Right renal cortex interstitium (tissue), 3 donors: ENCODE measurements at places on chromosomes 6 and 20. TPM values are rescaled to one million over a fixed set of nuclear protein-coding genes. Genes with fewer than 3 reads are reported as not detected.

Gene UBE2J1
- 56.2 TPM for polyA plus RNA-seq

DNA sequence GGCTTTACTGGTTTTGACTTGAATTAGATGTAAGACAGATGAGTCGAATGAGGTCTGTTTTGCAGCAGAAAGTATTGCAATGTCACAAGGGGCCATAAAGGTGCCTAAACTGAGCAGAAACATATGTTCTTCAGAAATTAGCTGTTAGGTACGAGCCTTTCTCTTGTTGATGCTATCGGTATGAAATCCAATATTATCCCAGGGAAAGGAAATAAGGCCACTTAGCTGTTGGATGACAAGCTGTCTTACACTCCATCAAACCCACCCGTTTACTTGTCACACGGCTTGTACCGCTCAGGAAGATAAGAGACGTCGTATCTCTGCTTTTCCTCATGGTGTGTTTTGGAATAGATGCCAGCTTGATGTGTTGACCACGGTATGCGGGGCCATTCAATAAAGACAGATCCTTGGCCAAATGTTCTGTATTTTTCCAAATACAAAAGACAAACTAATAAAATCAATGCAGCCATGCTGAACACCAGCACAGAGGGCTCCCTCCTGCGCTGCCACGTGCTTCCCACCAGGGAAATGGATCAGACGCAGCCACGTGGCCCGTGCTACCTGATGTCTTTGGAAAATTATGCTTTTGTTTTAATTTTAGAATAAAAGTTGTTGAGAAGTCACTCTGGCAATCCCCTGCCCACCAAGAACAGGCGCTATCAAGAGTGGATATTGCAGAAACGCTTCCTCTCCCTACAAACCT is 255.9 kb upstream of the SULF2 start:
- DNase-seq: no peak

Gene TUBB1
- polyA plus RNA-seq: 3.0 TPM

GRCh38 chr6:28589234-28589956 is 63.7 kb downstream of the GPX5 start:
- DNase-seq: peak; percentile 84

Gene HLA-DQB1
- polyA plus RNA-seq: 4.3 TPM

- no peak for DNase-seq
Observed at GRCh38 chr6:152696522-152696921, 1.2 kb upstream of the MYCT1 start.

Gene C20orf204
- 0.40 TPM for polyA plus RNA-seq

Gene GZF1
- 17.4 TPM for polyA plus RNA-seq

- DNase-seq: no peak
Observed at GRCh38 chr6:42177514-42178364, 4.6 kb downstream of the GUCA1A start.

- DNase-seq: no peak
Observed at GRCh38 chr6:111970426-111970825, 83.5 kb upstream of the CCN6 start.

GRCh38 chr6:159082039-159082815 is 37.4 kb upstream of the TAGAP start:
- DNase-seq: no peak

Gene MAK
- polyA plus RNA-seq: 1.2 TPM

GRCh38 chr20:1775117-1775516 is 117.5 kb upstream of the SIRPG start:
- DNase-seq: no peak

DNA sequence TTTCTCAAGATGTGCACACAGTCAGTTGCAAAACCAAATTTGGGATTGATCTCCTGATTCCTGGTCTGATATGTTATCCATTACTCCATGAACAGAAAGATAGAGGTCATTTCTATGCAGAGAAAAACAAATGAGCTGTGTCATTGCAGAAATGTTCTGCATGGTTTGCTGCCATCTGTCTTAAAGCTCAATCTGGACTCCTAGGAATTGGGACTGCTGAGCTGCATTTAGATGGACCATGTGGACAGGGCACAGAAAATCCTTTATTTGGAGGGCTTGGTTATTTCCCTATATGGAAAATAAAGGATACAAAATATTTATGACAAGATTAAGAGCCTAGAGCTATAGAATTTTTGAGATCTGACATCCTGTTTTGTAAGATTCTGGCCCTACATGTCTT is 91.3 kb downstream of the ADGRB3 start:
- no peak for DNase-seq

- no peak for DNase-seq
Observed at GRCh38 chr6:2760882-2761842, 4.0 kb upstream of the WRNIP1 start.

- DNase-seq: no peak
Observed at GRCh38 chr6:145028144-145028818, 707.0 kb downstream of the EPM2A start.

Gene SENP6
- 131 TPM for polyA plus RNA-seq

GRCh38 chr6:155241966-155242365 is 21.8 kb upstream of the CLDN20 start:
- no peak for DNase-seq

GRCh38 chr6:126787635-126788034 is 330.8 kb upstream of the RSPO3 start:
- DNase-seq: no peak

DNA sequence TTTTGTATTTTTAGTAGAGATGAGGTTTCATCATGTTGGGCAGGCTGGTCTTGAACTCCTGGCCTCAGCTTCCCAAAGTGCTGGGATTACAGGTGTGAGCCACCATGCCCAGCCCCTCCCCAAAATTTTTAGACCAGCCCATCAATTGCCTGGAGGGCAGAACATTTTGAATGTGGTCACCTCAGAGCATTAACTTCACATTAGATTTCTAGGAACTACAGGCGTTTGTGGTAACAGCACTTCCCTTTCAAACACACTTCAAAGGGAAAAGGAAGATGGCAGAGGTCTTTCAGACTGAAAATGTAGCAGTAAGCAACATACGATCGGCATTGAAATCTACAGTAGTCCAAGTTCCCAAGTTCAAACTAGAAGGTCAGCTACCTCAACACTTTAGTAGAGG is 12.3 kb upstream of the SLA2 start:
- no peak for DNase-seq

GRCh38 chr6:24313251-24314141 is 44.4 kb downstream of the DCDC2 start:
- DNase-seq: no peak

- DNase-seq: no peak
Observed at GRCh38 chr6:23244300-23244699, 674.9 kb downstream of the HDGFL1 start.

Gene C6orf15
- polyA plus RNA-seq: not detected

Gene ISM1
- polyA plus RNA-seq: 4.3 TPM

GRCh38 chr6:148599967-148600426 is 146.8 kb upstream of the UST start:
- DNase-seq: no peak

- no peak for DNase-seq
Observed at GRCh38 chr6:12582421-12583110, 134.0 kb upstream of the PHACTR1 start.

DNA sequence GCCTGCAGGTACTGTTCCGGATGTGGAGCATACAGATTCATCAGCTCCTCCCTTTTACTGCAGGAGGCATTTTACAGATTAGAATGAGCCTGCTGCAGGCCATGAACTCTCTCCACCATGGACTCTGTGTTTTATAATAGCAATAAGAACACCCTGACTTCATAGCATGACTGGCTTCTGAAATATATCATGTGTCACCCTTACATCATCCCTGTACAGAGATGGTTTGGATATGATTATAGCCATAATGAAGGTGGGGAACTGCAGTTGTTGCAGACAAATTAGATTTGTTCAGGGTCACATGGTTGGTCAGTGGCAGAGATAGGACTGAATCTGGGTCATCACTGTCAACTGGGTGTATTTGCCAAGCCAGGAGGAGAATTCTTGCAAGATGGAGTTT is 100.7 kb downstream of the FOXO3 start:
- DNase-seq: no peak

- no peak for DNase-seq
Observed at GRCh38 chr20:54933212-54933904, 458.0 kb downstream of the DOK5 start.

Gene SIRPG
- polyA plus RNA-seq: 0.18 TPM

DNA sequence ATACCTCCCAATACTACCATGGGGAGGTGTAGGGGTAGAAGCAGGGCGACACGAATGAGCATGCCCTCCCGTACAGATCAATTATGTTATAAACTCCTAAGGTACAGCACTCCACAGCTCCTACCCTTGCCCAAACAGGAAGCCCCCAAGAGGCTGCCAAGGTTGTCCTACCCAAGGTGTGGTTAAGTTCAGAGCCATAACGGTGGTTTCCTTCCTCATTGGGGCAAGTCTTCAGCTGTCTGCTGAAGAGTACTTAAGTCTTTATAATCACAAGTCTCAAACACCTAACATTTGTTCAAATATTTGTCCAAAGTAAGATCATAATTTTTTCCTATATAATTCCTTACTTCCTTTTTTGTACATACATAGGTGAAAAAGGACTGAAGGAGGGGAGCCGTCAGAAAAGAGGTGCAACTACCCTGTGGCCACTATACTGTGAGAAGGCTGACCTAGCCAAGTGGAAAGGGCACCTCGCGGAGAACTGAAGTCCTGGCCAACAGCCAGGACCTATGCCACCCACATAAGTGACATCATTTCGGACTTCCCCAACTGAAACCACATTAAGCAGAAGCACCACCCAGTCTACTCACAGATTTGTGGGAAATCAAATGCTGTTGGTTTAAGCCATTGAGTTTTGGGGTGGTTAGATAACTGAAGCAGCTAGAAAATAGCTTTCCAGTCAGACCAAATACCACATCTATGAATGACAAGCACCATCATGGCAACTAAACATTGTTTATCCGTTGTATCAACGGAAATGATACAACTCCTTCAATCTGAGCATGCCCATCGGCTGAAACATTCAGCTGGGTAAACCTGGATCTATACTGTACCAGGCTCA is 2.9 kb upstream of the RAB22A start:
- no peak for DNase-seq

DNA sequence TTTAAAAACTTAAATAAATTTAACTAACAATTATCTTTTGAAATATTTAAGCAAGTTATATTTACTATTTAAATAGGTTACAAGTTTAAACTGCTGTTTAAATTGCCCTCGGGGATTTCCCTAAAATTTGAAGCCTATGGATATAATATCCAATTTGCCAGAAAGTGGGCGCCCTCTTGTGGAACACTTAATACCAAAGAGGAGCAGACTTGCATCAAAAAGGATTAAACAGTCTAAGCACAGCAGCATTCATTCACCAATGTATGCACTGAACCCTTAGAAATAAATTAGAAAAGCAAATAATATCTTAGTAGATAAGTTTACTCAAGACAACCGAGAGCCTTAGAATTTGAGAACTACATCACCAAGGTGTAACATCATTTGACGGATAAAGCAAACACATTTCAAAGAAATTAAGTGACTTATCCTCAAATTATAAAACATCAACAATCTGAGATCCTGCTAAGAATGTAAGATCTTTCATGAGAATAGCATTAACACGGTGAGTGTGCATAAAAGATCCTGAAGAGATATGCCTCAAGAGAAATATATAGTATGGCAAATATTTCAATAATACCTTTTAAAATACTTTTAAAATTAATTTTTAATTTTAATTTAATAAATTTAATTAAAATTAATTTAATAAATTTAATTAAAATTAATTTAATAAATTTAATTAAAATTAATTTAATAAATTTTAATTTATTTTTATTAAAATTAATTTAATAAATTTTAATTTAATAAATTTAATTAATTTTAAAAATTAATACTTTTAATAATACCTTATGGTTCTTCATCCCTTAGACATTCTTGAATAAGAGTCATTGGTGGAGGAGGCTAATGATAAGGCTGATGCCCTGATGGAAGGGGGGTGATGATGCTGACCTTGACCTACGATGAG is 11.5 kb upstream of the MEP1A start:
- DNase-seq: peak; percentile 48

DNA sequence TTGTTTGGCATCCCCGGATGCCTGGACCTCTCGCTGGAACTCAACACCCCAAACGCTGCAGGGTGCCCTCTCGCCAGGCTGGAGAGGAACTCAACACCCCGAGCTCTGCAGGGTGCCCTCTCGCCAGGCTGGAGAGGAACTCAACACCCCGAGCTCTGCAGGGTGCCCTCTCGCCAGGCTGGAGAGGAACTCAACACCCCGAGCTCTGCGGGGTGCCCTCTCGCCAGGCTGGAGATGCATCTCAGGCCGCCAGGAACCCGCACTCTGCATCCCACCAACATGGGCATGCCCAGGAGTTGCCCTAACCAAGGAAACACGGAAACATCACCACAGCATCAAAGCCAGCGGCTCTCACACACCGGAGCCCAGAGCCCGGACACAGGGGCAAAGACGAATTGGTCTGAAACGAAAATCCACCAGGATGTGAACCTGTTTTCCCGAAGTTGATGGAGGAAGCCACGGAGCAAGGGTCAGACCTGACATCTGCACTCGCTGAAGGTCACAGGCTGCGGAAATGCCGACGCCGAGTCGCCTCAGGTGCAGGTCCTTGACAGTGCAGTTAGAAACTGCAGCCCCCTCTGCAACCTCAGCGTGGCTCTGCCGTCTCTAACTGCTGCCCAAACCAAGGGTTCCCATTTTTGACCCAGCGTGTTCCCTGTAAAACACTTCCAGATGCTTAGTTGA is 37.5 kb downstream of the DLL1 start:
- no peak for DNase-seq

Gene CPNE1
- 179 TPM for polyA plus RNA-seq

DNA sequence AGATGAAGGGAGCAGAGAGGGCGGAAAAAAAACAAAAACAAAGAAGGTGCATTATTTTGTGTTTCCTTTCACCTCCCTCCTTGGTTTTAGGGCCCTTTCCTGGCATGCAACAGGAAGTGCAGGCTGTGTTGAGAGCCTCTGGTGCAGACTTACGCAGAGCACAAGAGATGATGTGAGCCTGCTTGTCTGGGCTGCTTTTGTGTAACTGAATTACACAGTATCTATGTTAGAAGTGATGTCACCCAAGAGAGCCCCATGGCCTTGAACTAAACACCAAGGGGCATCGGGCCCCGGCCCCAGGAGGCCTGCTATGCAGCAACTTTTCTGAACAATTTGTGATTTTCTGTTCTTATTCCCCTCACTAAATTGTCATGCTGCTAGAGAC is 25.5 kb downstream of the GNAS start:
- no peak for DNase-seq

GRCh38 chr20:12414446-12415274 is 497.0 kb downstream of the BTBD3 start:
- DNase-seq: no peak
